ENCODE measurements at places on chromosomes 3 and 15.

- DNase-seq = no peak
These were observed 113.7 kb downstream of the MYO5A start for GRCh38 chr15:52414936-52415335.

GRCh38 chr3:106088304-106088703, 219.5 kb upstream of the CBLB start:
- no peak for DNase-seq

GRCh38 chr3:109269577-109270275, 46.6 kb downstream of the DPPA2 start:
- no peak for DNase-seq

DNA sequence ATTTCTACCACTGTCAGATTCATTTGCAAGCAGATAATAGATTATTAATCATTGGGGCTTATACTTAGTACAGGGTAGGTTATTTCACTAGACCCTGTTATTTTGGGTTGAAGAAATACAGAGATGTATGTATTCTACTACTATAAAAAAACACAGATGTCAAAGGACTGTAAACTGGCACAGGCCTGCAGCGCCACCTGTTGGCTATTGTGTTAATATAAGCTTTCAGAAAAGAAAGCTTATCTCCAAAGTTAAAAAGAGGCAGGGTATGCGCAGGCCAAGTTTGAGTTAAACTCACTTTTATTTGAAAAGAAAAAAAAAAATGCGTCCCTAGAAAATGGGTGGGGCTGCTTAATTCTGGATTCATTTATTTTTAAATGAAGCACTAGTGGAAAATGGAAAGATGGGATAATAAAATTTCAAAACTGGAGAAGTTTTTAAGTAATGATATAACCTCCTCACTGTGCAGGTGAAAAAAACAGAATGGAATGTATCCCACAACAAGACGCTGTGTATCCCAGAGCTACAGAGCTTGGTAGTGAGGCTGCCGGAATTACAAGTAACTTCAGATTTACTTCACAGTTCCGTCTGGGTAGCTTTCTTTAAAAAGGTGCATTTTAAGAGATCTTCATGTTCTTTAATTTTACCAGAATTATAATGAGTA, 407.2 kb upstream of the TGFBR2 start:
- DNase-seq = no peak

- peak; percentile 47 for DNase-seq
These were observed 45.7 kb downstream of the EHHADH start for GRCh38 chr3:185207931-185208746.

DNA sequence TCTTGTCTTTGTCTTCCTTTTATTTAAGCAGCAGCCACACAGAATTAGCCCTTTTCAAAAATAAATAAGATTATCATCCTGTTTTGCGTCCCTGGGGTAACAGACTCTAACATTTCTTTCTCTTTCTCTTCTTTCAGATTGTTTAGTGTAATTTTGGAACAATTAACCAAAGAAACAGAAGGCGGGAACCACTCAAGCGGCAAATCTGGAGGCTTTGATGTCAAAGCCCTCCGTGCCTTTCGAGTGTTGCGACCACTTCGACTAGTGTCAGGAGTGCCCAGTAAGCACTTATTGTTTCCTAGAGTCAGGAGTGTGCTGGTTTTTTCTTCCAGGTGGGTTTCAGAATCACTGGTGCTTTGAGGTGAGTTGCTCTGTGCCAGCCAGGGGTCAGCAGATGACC, 165.6 kb downstream of the CACNA1D start:
- no peak for DNase-seq

- no peak for DNase-seq
These were observed 86.2 kb downstream of the THSD4 start for GRCh38 chr15:71201477-71201876.

- DNase-seq = no peak
These were observed 100.2 kb upstream of the NAALADL2 start for GRCh38 chr3:174758943-174759342.

- DNase-seq = no peak
These were observed 4.9 kb upstream of the ALAS1 start for GRCh38 chr3:52193065-52193464.

GRCh38 chr15:93706495-93707292, 524.7 kb upstream of the MCTP2 start:
- DNase-seq = no peak

GRCh38 chr3:65098400-65098799, 410.6 kb upstream of the ADAMTS9 start:
- no peak for DNase-seq

DNA sequence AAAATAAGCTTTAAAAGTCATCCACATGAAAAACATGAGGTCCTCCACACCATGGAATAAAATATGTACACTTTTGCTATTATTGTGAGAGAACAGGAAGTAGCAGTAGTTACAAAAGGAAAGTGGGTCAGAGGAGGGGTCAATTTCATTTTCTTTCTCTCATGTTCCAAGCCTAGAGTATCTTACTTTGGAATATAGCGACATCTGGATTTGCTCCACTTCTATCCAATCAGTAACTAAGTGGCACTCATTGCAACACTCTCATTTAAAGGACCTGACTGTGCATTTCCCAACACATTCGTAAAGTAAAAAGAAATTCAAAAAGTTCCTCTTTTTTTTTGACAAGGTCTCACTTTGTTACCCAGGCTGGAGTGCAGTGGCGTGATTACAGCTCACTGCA, 637.3 kb downstream of the TUSC7 start:
- DNase-seq = no peak

DNA sequence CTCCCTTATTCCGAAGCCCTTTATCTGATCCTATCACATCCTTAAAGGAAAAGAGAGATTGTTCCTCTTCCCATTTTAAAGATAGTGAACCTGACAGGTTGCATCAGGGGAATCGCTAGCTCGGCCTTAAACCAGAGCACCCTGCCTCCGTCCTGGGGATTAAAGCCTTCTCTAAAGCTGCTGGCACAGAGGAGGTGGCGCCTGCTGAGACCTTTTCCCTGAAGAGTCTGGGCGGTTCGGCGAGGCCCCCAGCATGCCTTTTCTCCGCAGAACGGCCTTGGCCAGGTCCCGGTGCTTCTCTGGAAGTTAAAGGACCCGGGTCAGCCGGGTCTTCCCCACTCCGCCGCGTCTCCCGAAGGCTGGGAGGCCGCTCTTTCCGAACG, 593 bp downstream of the FAM219B start:
- no peak for DNase-seq

DNA sequence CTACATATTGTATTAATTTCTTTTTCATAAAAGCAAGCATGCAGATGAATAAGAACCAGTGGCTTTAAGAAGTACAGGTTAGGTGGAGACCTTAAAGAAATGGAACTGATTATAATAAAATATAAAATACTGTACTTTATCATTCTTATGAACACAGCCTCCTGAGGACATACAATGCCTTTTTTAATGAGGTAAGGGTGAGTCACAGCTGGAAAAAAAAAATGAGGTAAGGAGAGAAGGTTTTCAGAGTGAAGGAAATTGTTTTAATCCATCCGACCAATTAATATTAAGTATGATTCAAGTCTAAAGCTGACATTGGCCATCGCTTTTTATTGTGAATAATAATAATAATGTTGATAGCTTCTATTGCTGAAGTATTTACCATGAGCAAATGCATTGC, 170.3 kb upstream of the SOX2 start:
- no peak for DNase-seq

GRCh38 chr3:143511174-143511879, 336.9 kb downstream of the SLC9A9 start:
- DNase-seq = no peak

- DNase-seq = no peak
These were observed 39.6 kb downstream of the HGD start for GRCh38 chr3:120642368-120642948.

DNA sequence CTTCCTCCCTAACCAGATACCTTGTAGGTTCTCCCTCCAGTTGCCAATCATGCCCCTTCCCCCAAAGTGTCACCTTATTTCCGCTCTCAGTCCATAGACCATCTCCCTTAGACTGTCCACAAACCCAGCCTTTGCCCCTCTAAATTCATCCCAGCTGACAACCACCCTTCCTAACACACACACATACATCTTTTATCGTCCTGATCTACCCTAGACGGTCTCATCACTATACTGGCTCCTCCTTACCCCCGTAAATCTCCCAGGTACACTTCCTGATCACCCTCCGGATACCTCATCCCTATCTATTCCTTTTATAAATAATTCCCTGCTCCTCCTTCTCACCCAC, 828 bp downstream of the THOC7 start:
- DNase-seq = no peak

DNA sequence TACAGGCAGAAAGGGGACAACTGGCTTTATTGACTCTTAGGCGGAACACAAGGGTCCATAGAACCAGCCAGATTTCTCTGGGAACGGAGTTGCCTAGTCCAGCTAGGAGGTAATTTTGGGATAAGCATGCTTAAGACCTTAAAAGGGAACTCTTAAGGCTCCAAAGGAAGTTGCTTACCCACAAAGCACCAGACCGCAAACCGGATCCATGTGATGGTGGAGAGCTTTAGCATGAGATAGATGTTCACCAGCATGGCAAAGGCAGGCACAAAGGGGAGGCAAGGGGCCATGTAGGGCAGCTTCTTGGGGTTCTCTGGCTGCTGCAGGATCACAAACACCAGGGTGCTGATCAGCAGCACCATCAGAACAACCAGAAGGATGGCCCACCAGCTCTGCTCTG, 61.4 kb downstream of the CLDN11 start:
- DNase-seq = no peak

- no peak for DNase-seq
These were observed 44.9 kb upstream of the SEC13 start for GRCh38 chr3:10365791-10366190.

DNA sequence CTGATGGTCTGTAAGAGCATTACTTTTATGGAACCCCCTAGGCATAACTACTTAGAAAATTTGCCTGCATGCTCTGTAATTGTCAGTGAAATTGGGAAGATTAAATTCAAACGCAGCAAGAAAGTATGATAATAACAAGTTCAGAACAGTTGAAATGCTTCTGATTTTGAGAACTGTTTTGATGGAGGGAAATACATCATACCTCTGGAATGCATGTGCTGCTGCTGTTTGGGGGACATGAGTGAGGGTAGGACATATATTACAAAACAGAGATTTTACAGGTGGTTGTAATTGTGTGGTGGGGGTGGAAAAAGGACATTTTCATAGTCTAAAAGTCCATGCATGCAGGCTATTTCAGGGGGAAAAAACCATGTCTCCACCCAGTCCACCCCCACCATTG, 135.0 kb upstream of the DPH6 start:
- DNase-seq = no peak

GRCh38 chr3:179083977-179084376, 12.4 kb upstream of the ZMAT3 start:
- no peak for DNase-seq

- no peak for DNase-seq
These were observed 58.1 kb downstream of the SNX4 start for GRCh38 chr3:125461896-125462295.

DNA sequence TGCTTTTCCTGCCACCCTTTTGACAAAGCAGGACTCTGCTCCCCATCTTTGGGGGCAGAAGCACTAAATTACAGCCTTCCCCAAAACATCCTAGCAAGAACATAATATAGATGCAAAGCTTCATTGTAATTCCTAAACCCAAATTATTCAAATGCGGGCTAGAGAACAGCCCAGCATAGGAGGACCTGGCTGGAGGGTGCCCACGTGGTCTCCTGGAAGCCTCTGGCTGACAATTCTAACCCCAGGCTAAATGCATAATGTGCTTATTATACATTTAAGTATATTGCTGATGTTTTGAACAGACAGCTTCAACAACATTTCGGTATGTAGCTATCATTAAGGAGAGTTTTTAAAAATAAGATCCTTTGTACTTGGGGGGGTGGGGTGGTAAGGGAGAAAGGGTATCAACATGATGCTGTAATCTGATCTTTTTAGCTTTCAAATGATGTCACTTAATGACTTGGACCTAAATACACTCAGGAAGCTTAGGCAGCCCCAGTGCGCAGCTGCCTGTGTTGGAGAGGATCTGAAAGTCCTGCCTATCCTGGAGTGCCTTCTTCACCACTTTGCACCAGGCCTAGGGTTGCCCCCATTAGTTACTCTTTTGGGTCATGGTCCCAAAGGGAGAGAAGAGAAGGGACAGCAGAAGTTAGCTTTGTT, 57.2 kb upstream of the USP3 start:
- DNase-seq = no peak

GRCh38 chr3:25907081-25907480, 117.2 kb downstream of the OXSM start:
- no peak for DNase-seq

DNA sequence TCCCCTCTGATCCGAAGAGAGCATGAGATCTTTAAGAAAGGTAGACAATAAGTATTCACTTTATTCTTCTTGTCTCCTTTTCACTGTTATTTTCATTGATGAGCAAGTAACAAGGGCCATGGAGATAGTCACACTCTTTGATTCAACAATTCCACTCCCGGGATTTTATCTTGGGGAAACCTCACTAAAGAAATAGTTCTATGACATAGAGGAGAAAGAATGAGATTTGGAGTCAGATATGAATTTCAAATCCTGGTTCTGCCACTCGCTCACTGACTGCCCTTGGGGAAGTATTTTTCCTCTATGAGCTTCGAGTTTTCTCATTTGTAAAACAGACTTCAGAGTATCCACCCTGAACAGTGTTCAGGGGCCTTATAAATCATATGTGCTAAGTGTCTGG, 514.6 kb downstream of the NLGN1 start:
- no peak for DNase-seq

DNA sequence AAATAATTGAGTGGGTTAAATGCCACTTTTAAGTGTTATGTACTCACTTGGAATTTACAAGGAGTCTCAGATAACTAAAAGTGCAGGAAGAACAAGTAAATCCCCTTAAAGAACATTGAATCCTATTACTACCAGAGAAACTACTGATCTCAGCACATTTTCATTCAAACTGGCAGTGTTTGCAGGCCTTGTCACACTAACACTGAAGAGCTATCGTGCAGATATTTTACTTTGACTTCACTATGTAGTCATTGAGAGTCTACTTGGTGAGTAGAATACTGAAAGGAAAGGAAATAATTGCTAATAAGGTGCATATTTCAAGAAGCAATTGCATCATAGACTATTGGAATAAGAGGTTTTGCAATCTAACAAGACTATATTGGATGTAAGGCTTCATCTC, 721.4 kb upstream of the CBLB start:
- DNase-seq = no peak

DNA sequence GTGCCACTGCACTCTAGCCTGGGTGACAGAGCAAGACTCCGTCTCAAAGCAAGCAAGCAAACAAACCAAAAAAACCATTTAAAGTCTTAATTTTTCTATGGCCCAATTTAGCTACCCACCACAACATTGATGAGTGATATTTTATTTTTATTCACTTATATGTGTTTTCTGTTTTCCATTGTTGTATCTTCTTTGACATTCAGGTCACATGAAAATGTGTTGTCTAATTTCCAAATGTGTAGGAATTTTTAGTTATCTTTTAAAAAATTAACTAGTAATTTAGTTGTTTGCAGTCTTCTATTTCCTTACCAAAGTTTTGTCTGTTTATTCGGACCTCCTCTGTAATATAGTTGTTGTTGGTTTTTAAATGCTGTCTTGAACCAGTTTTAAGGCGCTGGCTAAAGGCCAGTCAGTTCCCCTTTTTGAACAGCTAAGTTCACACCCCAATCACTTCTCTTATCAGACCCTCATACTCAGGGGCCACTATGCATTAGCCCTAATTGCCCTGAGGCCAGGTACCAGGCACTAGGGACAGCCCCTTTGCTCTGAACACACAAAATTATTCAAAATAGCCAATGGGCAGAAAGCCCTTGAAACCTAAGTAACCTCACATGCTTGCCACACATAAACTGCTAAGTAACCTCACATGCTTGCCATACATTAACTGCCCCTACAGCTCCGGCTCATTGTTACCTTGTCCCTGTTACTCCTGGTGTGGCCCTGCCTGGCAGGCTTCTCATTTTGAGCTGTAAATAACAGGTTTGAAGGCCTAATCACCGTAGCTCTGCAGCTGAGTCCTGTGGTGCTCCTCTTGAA, 4.3 kb upstream of the CCR4 start:
- DNase-seq = no peak

GRCh38 chr3:60935709-60936108, 315.5 kb downstream of the FHIT start:
- DNase-seq = peak; percentile 58

Measured in GM04504 (cell line).